Nephron progenitor cell (in vitro differentiated cells): ENCODE measurements at places on chromosomes 4 and X.

DNA sequence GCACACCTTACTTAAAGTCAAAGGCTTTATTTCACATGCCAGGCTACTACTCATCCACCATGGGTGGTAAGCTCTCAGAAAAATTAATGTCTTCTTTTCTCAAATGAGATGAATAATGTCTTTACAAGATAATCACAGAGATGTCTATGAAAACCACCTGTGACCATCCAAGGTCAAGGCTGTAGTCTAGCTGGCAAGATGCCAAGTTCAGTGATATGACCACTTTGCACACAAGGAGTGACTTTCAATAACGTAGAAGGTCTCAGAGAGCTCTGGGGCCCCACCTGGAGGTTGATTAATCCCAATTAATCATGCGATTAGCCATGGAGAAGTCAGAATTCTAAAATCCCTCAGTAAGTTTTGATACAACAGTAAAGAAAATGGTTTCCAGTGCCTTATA is 20.5 kb downstream of the ANOS1 start:
- no peak for DNase-seq

DNA sequence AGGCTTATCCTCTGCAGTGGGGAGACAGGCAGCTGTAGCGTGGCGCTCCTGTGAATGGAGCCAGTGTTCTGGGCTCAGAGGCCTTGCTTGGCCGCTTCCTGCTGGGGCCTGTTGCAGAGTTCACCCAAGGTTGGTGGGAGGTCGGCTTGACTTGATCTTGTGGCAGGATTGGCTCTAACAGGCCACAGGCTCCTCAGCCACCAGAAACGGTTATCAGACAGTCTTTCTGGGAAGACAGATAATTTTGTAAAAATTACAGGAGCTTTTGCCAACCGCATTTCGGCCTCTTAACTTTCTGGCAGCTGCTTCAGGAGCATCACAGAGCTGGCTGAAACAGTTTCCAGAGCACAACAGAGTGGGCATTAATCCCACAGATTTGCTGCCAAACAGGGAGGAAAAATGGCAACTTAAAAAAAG is 66.4 kb downstream of the DIPK2B start:
- DNase-seq, result no peak

- DNase-seq, result no peak
Observed at GRCh38 chrX:46447384-46447783, 97.8 kb downstream of the ZNF674 start.

GRCh38 chr4:31328932-31329331 is 608.8 kb downstream of the PCDH7 start:
- DNase-seq, result no peak

GRCh38 chr4:18571301-18571761 is 549.8 kb upstream of the LCORL start:
- no peak for DNase-seq

GRCh38 chr4:147037069-147037468 is 91.4 kb upstream of the TTC29 start:
- no peak for DNase-seq

DNA sequence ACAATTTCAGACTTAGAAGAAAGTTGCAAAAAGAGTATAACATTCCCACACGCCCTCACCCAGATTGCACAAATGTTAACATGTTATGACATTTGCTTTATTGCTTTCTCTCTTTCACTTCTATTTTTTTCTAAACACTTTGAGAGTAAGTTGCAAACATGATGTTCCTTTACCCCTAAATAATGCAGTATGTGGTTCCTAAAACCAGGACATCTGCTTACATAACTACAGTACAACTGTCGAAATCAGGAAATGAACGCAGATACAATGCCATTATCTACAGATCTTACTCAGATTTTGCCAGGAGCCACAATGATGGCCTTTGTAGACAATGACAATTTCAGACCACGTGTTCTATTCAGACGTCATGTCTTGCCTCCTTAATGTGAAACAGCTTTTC is 22.4 kb downstream of the SH3TC1 start:
- no peak for DNase-seq

DNA sequence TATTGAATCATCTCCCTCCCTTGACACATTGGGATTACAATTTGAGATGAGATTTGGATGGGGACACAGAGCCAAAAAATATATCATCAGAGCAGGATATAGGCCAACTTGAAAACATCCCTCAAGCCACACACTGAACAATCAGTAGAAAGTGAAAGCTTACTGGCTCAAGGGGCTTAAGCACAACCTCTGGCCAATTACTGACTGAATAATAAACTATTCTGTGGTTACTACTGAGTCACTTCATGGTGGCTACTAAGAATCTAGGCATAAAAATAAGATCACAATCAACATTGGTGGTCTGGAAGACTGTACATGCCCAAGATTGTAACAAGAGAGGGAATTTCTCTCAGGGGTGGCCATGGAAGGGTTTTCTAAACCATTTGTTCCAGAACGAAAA is 27.4 kb upstream of the GPR174 start:
- DNase-seq, result no peak

GRCh38 chr4:101037938-101038413 is 309.4 kb downstream of the PPP3CA start:
- no peak for DNase-seq

- DNase-seq, result no peak
Observed at GRCh38 chrX:118459494-118459893, 36.1 kb upstream of the DOCK11 start.

GRCh38 chr4:167238226-167238625 is 3.9 kb upstream of the SPOCK3 start:
- DNase-seq, result no peak

- DNase-seq, result no peak
Observed at GRCh38 chr4:97987019-97987648, 156.1 kb downstream of the STPG2 start.

DNA sequence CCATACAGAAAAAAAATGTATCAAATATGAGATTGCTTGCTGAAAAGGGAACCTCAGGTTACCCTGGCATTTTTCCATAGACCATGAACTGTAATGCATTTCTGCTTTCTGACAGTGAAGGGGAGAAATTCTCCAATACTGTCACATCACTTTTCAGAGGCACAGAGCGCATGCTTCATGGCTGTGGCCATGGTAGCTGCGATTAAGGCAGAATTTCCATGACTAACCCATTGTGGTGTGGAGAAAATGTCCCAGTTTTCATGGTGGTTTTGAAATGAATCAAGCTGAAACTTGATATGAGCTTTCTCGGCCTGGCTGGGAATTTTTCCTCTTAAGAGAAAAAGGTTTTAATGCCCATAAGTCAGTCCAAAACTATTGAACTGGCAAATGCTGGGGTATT is 39.5 kb upstream of the MAP3K15 start:
- no peak for DNase-seq

DNA sequence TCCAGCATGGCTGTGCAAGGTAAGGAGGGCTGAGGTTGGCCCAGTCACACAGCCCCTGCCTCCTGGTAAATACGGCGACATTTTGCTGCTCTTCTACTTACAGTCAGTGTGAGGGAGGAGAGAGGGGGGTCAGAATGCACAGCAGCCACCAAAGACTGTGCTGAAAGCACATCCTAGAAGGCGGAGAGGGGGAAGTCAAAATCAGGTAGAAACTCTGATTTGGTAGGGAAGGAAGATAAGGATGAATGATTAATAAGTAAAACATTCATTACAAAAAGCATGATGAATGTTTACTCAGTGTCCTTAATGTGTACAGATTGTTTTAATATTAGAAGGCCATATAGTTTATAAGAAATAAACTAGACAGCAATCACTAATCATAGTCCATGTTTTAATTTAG is 57.5 kb downstream of the ADD1 start:
- DNase-seq, result no peak

- no peak for DNase-seq
Observed at GRCh38 chr4:182405087-182405486, 161.9 kb downstream of the TENM3 start.

DNA sequence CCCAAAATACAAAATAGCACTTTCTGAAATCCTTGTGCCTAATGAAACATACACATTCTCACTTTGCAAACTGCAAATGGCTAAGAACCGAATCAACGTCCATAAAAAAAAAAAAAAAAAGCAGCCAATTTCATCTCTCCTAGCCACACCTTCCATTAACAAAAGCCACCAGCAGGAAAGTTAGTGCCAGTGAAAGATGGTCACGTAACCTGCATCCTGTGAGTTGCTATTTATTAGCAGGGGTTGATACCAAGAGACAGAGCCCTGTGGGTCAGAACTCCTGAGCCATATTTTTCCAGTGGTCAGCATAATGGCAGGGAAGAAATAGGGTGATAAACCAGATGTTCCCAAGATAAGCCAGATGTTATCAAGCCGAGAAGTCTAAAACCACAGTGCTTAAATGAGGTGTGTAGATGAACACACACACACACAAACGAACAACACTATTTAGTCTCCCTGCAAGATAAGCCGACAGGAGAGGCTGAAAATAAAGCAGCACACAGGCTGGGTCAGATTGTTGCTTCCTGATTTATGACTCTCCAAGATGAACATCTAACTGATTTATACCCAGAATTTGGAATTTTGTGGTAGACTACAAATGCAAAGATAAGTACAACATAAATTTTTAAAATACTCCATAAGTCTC is 11.5 kb downstream of the PPARGC1A start:
- DNase-seq, result no peak

GRCh38 chrX:34656842-34657725 is at the start of gene TMEM47:
TMEM47 (minus strand) TSS chrX:34657285; CDS start chrX:34657029, 256 bp downstream.
- peak; percentile 91 for DNase-seq

DNA sequence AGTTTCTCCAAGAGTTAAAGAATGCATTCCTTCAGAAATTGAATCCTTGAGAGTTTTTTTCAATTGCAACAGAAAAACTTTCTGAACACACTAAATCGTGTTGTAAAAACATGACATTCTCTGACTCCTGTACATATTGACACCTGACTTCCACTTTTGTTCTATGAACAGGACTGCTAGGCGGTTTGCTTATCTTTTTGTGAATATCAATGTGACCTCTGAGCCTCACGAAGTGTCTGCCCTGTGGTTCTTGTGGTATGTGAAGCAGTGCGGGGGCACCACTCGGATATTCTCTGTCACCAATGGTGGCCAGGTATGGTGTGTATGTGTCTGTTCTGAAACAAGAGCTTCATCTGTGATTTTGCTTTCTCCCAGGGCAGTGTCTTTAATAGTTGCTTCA is 71.9 kb downstream of the MAOA start:
- no peak for DNase-seq

DNA sequence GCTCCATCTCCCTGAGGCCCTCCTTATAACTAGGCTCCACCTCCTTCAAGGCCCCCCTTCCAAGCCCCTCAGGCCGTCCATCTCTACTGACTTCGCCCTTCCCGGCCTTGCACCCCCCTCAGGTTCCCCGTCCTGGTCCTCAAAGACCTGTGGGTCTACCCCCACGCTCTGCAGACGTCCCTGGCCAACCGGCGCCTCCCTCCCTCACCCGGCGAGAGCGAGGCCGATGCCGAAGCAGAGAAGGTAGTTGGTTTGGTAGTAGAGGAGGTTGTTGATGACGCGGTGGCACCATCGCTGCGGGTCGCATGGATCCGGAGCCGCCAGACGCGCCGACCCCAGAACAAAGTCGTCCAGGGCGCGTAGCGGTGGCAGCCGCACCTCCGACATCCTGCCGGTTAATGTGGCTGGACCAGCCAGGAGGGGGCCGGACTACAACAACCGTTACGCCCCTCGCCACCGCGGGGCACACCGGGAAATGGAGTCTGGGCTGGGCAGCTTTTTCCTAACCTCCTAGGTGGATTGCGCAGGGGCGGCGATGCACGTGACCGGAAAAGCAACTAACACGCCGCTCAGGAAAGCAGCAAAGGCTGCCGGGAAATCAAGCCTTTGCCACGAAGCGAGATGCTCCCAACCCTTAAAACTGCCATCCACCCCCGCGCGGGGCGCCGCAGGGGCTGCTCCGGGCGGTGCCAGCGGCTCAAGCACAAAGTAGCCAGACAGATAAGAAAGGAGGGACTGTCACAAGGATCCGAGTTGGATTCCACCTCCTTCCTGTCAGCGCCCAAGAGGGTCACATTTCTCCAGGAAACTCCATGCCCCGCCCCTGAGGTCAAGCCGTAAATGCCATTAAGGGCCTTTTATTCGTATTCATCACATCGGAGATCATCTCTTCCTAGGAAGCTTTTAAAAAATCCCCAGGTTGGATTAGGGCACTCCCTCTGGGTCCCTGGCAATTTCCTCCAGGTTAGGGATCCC is at the start of gene PRAF2:
Gene PRAF2 (minus strand): TSS at position 402 of the 975 bp plus-strand sequence. CDS start 15 bp downstream, at position 387.
- DNase-seq, result peak; percentile 83

DNA sequence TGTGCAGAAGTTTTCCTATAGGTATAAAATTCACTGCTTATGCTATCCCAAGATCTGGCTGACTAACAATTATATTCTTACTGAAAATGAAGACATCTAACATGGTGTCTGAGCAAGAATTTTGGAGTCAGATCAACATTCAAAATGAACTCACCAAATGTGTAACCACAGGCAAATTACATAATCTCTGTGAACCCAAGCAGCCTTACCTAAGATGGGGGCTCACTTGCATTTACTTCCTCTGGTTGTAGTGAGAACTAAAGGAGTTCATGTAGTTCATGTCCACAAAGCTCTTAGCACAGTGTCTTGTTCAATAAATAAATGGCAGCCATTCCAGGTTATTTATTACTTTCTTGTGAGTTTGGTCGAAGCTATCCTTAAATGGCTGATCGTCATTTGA is 163.9 kb upstream of the LCORL start:
- DNase-seq, result no peak

DNA sequence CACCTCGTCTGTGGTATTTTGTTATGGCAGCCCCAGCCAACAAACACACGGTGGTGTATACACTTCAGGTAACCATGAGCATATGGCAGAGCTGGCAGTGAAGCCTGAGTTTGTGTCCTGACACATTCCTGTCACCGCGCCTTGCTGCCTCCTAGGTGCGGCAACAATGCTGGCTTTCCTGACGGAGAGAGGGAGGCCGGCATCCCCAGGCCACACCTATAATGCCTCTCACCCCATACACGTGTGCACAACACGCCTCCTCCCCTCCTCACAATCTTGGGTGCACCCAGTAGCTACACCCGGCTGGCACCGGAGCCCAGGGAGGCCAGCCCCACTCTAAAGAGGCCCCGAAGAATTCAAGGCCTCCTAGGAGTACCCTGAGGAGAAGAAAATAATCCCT is 158.5 kb downstream of the NSUN7 start:
- no peak for DNase-seq

DNA sequence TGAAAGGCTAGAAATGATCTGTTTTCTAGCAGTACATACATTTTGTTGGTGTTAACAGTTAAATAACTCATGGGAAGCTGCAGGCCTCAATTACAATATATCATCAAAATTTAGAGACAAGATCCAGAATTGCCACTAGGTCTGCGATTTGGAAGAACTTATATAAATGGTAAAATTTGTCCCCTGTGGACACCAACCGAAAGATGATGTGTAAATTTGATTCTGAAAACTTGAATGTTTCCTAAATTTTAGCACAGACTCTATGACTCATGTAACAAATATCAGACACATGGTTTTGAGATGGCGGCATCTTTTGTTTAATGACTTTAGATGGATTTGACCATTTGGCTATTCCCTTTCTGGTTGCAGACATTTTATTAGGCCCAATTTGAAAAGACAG is 6.0 kb upstream of the HPGDS start:
- DNase-seq, result no peak

DNA sequence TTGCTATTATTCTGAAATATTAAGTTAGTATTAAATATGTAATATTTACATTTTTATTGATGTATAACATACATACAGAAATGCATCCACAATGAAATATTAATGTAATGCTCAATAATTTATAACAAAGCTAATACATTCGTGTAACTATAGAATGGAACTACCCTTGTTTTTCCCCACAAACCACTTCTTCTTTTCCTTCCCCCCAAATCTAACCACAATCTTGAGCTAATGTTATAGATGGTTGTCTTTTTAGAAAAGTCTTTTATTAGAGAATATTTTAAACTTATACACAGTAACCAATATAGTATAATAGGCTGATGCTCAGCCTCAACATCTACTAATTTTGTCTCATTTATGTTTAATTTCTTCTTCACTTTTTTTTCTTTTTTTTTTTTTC is 4.5 kb upstream of the ZNF732 start:
- no peak for DNase-seq
